ENCODE measurements at places on chromosomes 1 and 21.

DNA sequence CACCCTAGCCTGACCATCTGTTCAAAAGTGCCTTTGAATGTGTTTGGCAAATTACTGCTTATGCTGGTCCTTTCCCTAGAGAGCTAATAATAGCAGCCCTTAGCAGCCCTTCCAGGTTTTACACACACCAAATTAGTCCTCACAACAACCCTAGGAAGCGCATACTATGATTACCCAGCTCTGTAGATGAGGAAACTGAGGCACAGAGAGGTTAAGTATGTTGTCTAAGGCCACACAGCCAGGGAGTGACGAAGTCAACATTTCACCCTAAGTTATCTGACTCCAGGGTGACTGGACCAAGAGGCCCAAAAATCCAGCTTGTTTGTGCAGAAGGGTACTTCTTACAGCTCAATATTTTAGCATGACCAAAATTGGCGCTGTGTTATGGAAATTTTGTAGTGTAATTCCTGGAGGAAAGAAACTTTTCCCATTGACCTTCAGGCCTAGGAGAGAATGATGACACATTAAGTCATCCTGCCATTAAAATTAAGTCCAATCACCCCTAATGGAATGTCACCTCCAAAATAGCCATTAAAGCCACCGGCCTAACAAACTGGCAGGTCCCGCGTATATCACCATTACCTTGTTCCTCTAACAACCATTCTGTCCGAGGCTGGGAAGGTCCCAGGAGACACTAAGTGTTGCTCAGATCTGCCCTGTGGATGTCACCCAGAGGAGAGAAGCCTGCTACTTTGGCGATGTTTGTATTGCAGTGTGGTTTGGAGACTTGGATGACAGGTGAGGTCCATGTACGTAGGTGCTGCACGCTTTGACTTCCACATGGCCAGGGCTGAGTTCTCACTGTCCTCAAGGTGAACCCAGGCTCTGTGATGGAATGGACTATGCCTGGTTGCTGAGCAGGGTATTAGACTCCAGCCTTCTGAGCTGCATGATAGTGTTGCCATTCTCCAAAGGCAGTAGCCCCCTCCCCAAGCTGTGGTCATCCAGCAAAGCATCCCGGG lies 258.3 kb downstream of the TOMM20 start:
- DNase-seq, result no peak

DNA sequence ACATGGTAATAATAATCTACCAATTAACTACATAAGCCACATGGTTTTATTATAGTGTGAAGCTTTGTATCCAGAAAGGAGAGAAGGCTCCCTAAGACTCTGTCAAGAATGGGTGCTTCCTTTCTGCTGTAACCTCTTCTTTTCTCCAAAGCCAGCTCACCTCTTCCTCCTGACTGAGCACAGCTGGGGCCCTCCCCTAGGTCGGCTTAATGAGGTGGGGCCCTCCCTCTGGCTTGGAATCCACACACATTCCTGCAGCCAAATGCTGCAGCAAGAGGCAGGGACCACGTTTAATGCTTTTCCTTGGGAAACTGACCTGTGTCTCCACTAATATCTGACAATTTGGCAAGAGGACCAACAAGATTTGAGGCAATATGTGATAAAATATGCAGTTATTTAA lies 94.8 kb downstream of the DSCAM start:
- no peak for DNase-seq

DNA sequence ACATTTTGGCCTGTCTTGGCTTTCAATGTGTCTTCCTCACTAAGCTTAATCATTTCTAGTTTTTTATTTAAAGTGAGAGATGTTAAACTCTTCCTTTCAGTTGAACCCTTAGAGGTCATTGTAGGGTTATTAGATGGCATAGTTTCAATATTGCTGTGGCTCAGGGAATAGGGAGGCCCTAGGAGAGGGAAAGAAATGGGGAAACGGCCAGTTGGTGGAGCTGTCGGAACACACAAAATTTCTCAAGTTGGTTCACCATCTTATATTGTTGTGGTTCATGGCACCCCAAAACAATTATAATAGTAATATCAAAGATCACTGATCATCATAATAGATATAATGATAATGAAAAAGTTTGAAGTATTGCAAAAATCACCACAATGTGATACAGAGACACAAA lies 31.4 kb upstream of the KAZN start:
- DNase-seq, result no peak

- no peak for DNase-seq
These were observed 344.6 kb downstream of the RYR2 start for GRCh38 chr1:237386362-237387143.

DNA sequence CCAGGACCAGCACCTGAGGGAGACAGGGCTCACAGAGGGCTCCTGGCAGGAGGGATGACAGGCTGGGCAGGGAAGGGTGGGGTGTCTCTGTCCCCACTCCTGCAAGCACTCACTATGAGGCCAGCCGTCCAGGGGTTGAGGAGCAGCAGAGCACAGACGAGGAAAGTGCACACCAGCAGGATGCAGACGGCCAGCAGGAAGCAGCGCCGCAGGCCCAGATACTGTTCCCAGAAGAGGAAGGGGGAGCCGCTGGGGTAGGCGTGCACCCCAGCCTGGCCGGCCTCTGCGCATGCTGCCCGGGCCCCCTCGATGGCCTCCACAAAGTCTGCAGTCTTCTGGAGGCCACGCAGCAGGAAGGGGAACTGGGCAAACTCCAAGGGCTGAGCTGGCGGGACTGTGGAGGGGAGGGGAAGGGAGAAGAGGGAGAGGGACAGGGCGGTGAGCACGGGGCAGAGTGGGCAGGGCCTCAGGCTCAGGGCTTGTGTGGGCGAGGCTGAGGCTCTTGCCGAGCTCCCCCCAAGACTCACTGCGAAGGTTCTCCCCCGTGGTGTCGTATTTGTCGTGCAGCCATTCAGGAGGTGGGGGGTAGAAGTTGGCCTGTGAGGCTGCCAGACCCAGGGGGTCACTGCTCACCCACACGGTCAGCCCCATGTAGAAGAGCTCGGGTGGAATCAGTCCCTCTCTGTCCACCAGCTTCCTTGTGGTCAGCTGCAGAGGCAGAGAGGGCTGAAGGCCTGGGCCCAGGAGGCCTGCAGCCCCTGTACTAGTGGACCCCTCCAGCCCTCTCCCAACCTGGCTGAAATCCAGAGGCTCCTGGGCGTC lies 16.5 kb downstream of the PTCH2 start:
- no peak for DNase-seq

GRCh38 chr1:35885961-35886558 lies 3.1 kb downstream of the AGO1 start:
- no peak for DNase-seq

DNA sequence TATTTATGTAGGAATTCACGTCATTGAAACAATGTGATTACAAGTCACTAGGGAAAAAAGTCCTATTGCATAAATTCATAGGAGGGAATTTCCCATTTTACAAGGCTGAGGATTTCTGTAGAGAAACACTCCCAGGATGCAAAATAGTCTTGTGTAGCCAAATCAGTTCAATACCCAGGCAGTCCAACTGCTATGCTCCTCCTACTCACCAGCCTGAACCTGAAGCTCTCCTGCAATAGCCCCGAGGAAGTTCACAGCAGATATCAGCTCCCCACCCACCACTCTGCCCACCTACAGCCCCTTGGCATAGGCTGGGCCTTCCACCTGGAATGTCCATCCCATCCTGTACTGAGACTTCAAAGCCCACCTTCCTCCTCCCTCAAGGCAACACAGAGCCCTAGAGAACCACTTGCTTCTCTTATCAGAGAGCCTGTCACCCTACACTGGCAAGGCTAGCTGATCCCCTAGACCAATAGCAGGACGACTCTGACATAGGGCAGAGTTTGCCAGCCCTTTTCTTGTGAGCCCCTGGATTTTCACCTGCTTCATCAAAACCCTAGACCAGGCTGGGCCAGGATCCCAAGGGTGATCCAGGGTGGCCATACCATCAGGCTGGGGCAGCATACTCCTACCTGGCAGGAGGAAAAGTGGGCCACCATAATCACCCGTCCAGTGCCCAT lies 1.5 kb downstream of the LSS start:
- DNase-seq, result no peak

DNA sequence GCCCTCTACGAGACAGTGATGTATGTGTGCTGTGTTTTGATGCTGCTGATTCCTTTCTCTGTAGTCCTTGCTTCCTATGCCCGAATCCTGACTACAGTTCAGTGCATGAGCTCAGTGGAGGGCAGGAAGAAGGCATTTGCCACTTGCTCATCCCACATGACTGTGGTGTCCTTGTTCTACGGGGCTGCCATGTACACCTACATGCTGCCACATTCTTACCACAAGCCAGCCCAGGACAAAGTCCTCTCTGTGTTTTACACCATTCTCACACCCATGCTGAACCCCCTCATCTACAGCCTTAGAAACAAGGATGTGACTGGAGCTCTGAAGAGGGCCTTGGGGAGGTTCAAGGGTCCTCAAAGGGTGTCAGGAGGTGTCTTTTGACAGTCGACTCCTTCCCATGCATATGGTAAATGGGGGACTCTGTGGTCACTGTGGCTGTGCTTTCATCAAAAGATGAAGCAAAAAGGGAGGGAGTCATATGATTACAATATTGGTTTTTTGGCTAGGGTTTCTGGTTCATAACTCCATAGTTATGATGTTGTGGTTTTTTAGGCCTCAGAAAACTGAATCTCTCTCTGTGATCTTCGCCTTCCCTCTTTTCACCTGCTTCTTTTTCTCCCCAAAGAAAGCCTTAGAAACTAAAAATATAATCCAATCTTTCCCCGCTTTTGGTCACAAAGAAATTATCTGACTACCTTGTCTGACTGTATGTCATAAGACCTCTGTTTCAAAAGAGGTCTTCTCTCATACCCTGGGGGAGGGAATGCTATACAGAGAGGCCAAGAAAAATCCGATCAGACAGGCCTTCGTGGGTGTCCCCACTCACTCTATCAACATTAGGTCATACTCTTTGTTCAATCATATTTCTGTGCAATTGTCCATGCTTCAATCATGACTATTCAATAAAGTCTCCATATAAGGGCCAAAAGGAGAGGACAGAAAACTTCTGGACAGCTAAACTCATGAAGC lies 4.2 kb downstream of the OR2T1 start:
- no peak for DNase-seq

DNA sequence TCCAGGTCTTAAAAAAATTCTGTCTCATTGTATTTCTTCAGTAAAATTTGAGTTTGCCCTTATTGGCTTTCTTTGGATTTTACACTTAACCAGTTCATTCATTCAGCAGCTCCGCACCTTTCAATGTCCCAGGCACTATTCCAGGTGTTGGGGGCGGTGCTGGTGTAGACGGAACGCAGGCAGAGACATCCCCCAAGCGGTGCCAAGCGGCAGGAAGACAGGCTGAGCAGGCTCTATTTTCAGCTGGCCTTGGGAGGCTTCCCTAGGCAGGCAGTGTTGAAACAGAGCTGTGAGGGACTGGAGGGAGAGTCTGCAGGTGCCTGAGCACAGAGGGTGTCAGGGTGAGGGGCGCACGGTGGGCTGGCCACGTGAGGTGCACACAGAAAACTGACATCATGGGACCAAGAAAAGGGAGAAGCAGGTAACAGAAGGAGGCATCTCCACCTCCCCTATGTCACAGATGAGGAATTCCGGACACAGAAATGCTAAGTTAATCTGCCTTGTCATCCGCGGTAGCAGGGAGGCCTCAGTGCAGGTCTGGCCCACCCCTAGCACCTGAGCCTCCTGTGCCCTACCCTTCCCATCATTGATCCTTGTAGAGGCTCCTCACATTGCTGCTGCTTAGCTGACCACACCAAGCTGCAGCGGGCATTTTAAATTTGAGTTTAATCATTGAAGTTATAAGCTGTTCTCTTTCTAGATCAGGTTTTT lies 40.8 kb downstream of the SLC37A1 start:
- no peak for DNase-seq

DNA sequence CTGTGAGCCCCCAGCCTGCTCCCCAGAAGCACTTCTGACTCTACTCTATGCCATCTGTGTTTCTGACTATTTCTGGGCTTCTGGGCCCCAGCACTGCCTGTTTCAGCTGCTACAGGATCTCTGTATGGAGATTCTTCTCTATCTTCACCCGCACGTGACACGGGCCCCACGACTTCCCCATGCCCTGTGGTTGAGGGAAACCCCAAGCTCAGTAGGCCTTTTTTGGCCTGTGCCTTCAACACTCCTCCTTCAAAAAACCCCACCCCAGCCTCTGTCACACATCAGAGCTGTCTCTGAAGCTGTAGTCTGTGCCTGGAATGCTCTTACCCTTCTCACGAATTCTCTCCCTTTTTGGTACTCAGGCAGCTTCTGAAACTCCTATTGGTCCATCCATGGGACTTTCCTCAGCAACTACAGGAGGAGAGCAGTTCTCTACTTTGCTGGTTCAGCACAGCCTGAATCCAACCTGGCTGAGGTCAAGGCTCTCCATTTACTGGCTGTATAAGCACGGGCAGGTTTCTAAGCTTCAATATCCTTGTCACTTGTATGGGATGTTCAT lies 2.0 kb upstream of the NID1 start:
- DNase-seq, result peak; percentile 58

- no peak for DNase-seq
These were observed 8.1 kb upstream of the MT1HL1 start for GRCh38 chr1:237012361-237012760.

GRCh38 chr21:41277846-41278245 lies 38.8 kb upstream of the FAM3B start:
- DNase-seq, result no peak

- no peak for DNase-seq
These were observed 20.3 kb upstream of the SH3BGRL3 start for GRCh38 chr1:26259578-26259977.

All from stimulated activated CD4-positive, alpha-beta T cell treated with anti-CD3 and anti-CD28 coated beads, Interleukin-12 subunit alpha, Interleukin-12 subunit beta, amount 100 ng/mL, for 4 hours (primary cell).